Glomerular endothelial cell (primary cell): ENCODE measurements at places on chromosomes 7 and 10. TPM values are rescaled to one million over a fixed set of nuclear protein-coding genes. Genes with fewer than 3 reads are reported as not detected.

- DNase-seq: no peak
Observed at GRCh38 chr10:555682-556350, 133.7 kb downstream of the DIP2C start.

DNA sequence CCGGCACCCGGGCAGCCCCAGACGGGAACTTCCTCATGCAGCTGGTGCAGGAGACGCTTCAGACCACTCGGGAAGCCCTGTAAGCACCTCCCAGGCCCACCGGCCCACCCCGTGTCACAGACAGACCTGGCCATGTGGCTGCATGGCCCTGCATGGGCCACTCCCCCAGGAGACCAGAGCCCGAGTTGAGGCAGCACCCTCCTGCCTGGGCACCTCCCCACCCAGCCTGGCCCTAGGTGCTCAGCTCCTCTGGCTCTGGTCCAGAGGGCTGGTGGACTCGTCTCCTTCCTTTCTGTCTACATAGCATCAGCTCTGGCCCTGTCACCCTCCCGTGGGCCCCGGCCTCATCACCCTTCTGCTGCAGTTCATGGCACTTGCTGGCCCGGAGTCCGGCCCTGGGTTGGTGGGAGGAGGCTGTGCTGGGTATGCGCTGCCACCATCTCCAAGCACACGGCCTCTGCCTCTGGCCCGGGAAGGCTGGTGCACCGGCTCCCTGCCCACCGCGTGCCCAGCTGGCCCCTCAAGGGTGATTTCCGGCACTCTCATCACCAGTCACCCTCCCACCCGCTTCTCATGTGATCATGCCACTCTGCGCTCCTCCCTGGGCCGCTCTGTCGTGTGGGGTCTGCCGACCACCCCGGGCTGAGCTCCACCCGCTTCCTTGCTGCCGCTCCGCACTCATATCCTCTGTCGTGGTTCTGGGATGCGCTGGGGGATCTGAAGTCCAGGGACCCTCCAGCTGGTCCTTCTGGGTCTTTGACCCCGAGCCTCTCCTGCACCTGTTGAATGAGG is 53.1 kb upstream of the DPYSL4 start:
- DNase-seq: no peak

GRCh38 chr7:155766966-155767916 is 45.0 kb downstream of the SHH start:
- DNase-seq: no peak

GDF2 gene
- total RNA-seq: not detected in 2 replicates

DNA sequence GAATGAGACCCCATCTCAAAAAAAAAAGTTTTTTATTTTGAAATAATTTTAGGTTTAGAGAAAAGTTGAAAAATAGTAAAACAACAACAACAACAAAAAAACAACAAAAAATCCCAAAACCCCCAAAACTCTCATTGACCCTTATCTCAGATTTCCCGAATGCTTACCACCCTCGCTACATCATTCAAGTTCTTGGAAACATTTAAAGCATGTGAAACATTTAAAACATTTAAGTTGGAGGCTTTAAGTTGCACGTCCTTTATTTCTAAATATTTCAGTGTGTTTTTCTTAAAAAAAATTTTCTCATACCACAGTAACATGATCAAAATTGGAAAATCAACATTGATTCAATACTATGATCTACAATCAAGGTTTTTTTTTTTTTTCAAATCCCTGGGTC is 382 bp upstream of the ARMS2 start:
- DNase-seq: no peak

UTF1 gene
- total RNA-seq: not detected in 2 replicates

SFTPA1 gene
- total RNA-seq: not detected in 2 replicates

DNA sequence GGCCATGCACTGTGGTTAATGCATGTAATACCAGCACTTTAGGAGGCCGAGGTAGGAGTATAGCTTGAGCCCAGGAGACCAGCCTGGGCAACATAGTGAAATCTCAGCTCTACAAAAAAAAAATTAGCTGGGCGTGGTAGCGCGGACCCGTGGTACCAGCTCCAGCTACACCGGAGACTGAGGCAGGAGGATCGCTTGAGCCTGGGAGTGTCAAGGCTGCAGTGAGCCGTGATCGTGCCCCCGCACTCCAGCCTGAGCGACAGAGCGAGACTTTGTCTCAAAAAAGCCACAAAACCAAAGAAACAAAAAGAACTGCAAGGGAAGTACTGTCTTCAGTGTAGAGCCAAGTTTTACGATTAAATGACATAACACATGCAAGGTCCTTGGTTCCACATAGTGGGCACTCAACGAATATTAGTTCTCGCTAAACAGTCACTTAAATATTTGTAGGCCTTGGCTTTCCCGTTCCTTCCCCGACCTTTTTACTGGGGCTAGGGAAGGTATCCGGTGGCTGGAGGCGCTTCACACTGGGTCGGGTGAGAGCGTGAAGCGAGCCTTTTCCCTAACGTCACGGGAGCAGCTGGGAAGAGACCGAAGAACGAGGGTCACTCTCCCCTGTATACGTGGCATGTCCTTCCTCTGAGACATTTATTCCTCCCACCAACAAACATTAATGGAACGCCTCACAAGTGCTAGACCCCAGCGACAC is 993 bp upstream of the SND1 start:
- peak; percentile 18 for DNase-seq

FFAR4 gene
- not detected in 2 replicates for total RNA-seq

GRID2IP gene
- not detected in 2 replicates for total RNA-seq

SPDYE2B gene
- total RNA-seq: not detected in 2 replicates

CFAP70 gene
- 0.39 and 0.41 TPM in 2 replicates for total RNA-seq

- DNase-seq: no peak
Observed at GRCh38 chr10:74936577-74937265, 110.3 kb downstream of the KAT6B start.

DNA sequence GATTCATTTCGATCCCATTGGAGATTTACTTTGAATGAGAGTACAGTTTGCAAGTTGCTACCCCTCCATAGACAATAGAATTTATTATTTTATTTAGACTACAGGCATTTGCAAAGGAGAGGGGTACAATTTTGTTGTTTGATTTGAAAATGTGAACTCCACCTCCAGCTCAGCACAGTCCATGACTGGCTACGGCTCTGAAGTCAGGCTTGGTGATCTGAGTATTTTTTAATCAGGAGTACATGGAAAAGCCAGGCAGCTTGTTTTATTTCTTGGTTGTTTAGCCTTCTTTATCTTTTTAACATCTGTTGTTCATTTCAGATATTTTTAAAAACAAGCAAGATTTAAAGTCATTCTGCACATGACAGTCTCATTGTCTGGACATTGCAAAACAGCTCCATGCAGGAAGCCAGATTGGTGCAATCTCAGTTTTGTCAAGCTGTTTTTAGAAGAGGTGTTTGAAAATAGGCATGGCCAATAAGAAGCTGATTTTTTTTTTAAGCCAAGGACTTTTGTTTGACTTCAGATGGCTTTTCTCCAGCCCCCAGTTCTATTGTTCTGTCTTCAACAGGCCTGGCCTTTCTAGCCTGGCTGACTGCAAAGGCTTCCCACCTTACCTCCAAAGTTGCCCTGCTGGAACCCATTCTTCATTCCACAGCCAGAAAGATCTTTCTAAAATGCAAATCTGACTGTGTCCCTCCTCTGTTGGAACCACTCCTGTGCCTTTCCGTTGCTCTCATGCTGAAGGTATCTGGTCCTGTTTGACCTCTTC is 12.2 kb downstream of the PLXDC2 start:
- DNase-seq: no peak

CYREN gene
- total RNA-seq: 26.7 and 29.2 TPM in 2 replicates

DNA sequence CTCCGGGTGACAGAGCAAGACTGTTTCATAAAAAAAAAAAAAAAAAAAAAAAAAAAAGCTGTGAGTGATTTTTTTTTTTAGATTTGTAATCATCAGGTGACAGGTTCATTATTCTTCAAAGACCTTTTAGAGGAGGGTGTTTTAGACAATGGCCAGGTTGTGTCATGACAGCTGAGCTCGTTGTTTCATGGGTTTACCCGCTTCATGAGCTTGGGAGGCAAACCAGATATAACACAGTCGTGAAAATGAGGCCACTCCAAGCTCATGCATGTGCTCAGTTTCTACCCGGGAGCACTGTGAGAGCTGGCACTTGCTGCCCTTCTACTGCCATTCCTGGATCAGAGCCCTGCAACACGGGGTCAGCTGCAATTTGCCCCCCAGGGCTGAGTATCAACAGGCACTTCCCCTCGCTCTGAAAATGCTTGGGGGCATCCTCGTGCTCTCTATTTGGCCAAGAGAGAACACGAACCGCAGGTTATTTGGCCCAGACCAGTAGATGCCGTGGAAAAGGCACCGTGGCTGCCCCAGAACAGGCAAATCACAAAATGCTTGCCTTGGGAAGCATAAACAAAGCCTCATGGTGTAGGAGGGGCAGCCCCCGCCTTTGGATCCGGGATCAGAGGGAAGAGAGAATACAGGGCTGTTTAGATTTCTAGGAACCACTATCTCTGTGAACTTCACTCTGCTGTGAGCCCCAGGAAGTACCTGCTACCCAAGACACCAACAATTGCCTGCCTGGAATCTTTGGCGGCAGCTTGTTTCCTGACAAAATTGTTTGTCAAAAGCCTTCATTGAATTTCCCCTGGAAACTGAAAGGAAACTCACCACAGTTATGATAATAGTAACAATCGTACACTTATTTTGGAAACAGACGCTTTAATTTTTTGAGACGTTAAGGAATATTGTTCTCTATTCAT is 371.0 kb downstream of the FRMD4A start:
- DNase-seq: peak; percentile 54

DNA sequence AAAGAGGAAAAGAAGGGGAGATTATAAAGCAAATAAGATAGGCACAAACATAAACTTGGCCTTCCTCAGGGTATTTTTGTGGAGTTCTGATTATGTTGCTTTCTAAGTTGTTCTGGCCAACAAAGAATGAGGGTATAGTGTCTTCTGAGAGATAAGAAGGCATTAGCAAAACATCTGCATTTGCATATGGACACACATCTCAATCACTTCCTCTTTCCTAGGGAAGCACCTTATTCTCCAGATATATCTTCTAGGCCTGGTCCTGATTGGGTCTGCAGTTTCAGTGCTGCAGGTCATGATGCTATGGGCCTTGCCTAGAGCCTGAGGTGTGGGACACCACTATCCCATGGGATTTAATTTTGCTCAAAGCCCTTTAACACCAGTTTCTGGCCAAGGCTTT is 308.8 kb upstream of the PHYHIPL start:
- no peak for DNase-seq

DNA sequence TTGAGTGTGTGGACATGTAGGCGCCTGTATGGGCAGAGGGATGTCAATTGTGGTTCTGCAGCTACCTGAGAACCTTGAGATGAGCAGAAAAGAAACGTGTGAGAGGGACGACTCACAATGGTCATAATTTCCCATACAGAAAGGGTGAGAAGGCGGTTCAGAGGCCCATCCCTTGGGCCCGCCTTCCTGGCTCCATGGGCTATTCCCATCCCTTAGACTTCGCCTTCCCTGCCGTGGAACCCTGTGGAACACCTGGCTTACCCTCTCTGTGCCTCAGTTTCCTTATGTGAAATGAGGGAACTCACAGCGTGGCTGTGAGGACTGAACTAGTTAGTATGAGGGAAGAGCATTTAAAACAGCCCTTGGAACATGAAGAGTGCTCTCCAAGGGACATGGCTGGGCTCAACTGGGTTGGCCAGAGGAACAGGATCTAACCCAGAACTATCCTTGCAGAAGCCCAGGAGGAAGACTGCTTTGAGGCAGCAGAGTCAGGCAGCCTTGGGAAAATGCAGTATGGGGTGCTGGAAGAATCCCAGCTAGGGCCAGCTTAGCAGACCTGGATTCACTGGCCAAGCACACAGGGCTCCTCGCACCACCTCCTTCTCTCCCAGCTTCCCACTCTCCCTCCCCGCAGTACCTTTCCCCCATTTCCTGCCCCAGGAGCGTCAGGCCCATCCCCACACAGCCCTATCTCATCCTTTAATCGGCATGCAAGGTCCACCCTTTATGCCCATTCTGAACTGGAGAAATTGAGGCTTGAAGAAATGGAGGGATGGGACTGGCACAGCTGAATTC is 11.1 kb upstream of the ZMIZ1 start:
- no peak for DNase-seq

DNA sequence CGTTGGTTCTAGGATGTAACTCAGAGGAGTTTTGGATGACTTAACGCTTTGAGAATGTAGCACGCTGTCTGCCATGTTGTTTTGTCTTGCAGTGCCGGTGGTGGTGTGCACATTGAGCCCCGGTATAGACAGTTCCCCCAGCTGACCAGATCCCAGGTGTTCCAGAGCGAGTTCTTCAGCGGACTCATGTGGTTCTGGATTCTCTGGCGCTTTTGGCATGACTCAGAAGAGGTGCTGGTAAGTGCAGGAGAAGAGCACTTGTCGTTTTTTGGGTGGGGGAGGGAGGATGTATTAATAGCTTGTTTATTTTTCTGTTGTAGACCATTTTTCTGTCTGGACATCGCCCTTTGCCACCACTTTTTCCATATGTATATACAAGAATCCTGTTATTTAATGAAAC is 6.3 kb downstream of the NDUFB2 start:
- DNase-seq: no peak

DNA sequence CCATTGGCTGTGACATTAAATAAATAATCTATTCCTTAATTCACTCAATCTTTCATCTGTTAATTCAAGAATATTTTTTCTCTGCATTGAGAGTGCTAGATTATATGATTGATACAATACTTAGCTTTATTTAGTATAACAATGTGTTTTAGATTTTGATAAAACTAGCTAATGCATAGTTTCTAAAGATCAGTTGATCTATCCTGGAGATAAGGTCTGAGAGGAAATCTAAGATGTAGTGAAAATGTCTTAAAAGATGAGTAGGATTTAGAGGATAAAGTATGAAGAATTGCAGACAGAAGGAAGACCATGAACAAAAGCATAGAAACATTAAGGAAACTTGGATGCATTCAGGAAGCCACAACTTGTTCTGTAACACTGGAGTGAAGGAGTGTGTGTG is 110.3 kb downstream of the ETV1 start:
- no peak for DNase-seq

- no peak for DNase-seq
Observed at GRCh38 chr7:47303014-47303694, 278.8 kb downstream of the TNS3 start.

DNA sequence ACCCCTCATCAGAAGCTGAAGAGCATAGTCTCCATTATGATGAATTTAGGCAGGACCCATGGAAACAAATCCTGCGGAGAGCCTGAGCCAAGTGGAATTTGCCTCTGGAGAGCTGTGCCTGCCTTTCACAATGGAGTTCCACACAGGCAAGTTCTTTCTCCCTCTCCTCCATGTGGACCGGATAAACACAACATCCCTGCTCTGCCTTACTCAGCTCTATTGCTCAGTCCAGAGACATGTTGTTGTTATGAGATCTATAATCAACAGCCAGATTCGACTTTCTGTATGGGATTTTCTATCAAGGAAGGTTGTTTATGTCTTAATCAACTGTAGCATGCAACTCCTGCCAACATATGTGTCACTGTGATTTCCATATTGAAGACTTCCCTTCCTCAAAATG is 59.5 kb upstream of the ELMO1 start:
- DNase-seq: no peak

DNA sequence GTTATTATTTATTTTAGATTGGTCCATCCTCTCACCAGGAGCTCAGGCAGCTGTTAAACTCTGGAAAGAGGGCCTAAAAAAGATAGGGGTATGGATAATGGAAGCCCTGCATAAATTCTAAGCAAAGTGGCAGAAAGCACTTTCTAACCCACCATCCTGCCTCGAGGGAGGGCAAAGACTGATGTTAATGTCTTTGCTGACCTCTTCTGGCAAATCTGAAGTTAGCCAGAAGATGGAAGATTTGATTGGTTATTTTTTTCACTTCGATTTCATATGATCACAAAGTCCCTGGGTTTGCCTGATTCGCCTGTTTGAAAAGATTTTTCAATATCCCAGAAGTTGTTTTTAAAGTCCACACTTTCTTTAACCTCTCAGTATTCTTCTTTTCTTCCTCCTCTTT is 24.8 kb downstream of the OR9A2 start:
- DNase-seq: no peak

GRCh38 chr7:86733783-86734182 is 90.1 kb downstream of the GRM3 start:
- no peak for DNase-seq

GRCh38 chr10:124744102-124745050 is at the start of gene FAM53B:
Gene FAM53B, minus strand, starts transcription at chr10:124744378. Its CDS starts 37,665 bp downstream, at chr10:124706713.
- DNase-seq: no peak
